Non-pigmented ciliary epithelial cell (primary cell): ENCODE measurements at places on chromosomes 11 and 22.
A peak's percentile ranks its signal among the peaks of the same experiment; 100 is the strongest.

- peak; percentile 49 for DNase-seq
These were observed 14.7 kb upstream of the MFRP start for GRCh38 chr11:119361056-119361787.

DNA sequence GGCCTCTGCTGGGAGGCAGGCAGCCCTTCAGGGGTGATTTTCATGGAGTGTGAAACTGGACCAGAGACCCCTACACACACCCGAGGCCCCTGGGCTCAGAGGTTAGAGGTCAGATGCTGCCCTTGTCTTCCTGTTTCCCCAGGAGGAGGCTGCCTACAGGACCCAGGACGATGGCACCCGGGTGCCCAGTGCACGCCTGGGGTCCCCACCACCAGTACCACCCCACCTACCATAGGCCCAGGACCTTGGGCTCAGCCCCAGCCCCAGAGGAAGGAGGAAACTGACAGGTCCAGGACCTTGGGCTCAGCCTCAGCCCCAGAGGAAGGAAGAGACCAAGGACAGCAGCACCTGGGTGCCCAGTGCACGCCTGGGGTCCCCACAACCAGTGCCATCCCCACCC is 79.2 kb downstream of the BRD1 start:
- no peak for DNase-seq

- DNase-seq, result no peak
These were observed 118.1 kb downstream of the ATM start for GRCh38 chr11:108340973-108341372.

DNA sequence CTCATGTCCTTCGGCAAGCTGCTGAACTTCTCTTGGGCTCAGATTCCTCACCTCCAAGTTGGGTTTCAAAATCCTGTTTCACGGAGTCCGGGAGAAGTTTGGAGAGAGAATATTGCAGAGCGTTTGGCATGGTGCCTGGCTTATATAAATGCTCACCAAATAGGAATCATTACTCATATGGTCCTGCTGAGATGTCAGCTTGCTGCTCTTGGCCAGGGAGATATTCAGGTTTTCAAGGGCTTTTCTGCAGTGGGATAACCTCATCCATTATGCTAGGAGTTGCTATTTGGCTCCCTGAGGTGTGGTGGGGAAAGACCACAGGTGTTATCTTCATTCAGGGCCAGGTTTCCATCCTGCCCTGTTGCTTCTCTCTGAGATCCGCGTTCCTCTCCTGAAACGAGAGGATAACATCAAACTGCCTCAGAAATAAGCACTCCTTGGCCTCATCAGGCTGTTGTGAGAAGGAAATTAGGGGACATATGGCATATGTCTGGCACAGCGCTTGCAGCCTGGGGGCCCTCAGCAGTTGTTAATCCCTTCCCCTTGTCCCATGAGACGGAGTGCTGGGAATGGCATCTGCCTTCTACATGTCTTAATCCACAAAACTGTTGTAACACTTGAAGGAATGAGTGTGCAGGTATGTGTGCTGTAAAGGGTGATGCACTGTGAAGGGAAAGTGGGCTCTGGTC is 29.9 kb upstream of the ACER3 start:
- DNase-seq, result peak; percentile 56

- no peak for DNase-seq
These were observed 201.7 kb downstream of the GRIK4 start for GRCh38 chr11:120713296-120713695.

GRCh38 chr11:70201882-70202861 is 924 bp upstream of the FADD start:
- DNase-seq, result no peak

- DNase-seq, result no peak
These were observed 68.6 kb downstream of the SWAP70 start for GRCh38 chr11:9732453-9732852.

- DNase-seq, result no peak
These were observed 17.7 kb downstream of the MOV10L1 start for GRCh38 chr22:50107529-50107928.

- no peak for DNase-seq
These were observed 2.1 kb downstream of the SOX10 start for GRCh38 chr22:37982151-37982785.

- DNase-seq, result no peak
These were observed 60.2 kb downstream of the SLN start for GRCh38 chr11:107651672-107652071.

- DNase-seq, result no peak
These were observed 26.4 kb downstream of the VPS37C start for GRCh38 chr11:61134801-61135257.

DNA sequence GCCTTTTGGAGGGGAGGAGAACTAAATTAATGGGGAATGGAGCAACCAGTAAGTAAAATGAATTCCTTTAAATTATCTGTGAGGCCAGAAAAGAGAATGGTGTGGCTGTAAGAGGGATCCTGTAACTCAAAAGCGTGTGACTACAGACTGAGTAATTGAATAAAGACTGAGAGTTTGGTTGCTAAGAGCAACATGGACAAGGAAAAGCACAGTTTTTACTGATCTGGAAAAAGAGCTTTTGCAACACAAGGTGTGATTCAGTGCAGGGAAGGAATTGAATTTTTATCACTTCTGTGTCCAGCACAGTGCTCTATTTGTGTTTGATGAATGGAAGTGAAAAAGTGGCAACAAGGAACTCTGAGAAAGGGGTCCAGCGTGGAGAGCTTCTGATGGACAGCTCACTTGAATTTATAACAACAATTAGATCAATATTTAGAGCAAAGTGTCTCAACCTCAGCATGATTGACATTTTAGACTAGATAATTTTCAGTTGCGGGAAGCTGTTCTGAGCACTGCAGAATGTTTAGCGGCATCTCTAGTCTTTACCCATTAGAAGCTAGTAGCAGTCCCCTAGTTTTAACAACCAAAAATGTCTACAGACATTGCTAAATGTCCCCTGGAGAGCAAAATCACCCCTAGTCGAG is 202.8 kb upstream of the BDNF start:
- no peak for DNase-seq

DNA sequence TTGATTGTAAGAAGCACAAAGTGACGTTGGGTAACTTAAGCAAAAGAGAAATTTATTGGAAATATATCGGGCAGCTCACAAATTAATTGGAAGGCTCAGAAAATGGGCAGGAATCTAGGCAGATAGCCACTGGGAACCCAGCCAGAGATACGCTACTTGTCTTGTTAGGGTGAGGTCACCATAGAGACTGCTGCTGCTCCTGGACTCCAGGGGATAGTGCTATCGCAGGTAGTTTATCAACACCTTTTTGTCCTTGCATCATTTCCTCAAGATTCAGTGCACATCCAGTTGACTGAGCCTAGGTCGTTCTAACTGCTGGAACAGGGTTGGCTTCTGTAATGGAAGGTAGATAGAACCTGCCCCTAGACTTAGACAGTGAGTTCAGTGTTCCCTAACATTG is 19.6 kb downstream of the AMOTL1 start:
- DNase-seq, result no peak

DNA sequence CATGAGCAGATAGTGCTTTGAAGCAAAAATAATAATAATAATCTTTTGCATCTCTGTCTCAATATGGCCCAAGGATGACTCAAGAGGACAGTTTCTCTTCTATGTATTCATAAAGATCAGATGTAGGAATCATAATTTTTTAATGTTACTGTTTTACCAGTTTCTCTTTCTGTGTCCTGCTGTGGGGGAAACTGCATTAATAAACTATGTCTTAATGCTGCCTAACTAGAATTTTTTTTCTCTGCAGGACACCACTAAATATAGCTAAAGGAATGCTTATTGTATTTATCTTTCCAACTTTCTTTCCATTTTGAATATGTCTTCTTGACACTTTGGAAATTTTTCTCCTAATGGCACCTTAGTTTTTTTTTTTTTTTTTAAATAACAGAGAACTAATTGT is 6.5 kb downstream of the FJX1 start:
- DNase-seq, result no peak

GRCh38 chr11:100791103-100791502 is 104.0 kb downstream of the ARHGAP42 start:
- no peak for DNase-seq

GRCh38 chr11:2826679-2827056 is 58.9 kb downstream of the CDKN1C start:
- no peak for DNase-seq

DNA sequence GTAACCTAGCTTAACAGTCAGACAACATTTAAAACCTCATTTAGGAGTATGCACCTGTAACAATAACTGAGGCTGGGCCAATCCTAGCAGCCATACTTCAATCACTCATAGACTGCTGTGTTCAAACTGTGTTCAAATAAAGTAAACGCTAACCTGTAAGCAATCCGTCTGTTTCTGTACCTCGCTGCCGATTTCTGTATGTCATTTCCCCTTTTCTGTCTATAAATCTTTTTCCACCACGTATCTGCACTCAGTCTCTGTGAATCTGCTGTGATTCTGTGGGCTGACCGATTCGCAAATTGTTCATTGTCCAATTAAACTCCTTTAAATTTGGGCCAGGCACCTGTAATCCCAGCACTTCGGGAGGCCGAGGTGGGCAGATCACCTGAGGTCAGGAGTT is 12.3 kb downstream of the APOBEC3H start:
- no peak for DNase-seq

DNA sequence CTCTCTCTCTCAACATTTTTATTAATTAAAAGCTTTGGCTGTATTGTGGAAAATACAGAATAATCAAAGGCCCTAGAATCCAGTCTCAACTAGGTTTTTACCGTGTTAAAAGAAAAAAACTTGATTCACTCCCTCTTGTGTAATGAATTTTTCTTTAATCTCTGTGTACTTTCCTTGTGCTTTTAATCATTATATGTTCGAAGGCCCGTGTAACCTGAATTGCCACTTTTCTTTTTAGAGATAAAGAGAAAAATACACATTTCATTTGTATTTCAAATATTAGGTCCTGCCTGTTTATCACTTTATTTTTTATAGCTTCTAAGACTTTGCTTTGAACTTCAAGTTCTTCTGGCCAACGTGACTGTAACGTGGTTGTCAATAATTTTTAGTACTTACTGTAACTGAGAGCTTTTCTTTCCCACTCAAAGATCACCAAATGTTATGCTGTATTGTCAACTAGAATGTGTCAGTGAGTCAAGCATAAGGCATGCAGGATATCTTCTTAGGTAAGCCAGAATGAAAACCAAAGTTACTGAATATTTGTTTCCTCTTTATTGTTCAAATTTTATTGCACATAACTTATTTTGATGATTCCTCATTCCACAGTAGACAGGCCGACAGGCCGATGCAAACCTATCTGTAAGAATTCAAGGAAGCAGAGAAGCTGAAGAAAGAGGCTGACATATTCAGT is 23.3 kb upstream of the FAR1 start:
- DNase-seq, result no peak

DNA sequence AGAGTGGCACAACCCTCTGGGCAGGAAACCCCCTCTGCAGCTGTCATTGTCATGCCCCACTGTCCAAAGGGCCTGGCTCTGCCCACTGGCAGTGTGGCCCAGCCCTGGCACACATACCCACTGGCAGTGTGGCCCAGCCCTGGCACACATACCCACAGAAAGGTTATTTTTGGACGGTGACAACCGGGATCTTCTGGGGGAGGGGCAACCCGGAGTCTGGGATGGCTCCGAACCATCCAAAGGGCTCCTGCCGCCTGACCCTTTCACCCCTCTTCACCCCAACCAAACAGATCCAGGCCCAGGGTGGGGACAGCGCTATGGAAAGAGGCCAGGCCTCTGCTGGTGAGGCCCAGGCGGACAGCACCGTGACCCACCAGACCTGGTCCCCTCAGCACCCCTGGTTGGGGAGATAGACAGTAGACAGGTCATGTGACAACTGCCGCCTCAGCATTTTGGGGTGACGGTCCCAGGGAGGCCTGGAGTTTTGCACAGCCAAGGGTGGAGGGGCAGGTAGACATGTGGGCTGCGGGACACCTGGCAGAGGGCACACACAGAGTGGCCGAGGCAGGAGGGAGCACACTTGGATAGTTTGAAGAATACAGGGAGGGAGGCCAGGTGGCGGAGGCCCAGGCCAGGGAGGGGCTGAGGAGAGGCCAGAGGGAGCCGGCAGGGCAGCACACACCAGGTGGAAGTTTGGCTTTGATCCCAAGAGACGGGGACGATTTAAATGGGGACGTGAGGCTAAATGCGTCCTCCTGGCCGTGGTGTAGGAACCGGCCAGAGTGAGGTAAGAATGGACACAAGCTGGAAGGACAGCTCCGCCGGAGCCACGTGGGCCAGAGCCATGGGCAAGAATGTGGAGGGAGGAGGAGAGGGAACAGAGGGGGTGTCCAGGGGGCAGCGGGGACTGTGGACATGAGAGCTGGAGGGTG is 2.9 kb downstream of the MAPK12 start:
- no peak for DNase-seq

- no peak for DNase-seq
These were observed 8.0 kb upstream of the PRR33 start for GRCh38 chr11:1899686-1900085.

DNA sequence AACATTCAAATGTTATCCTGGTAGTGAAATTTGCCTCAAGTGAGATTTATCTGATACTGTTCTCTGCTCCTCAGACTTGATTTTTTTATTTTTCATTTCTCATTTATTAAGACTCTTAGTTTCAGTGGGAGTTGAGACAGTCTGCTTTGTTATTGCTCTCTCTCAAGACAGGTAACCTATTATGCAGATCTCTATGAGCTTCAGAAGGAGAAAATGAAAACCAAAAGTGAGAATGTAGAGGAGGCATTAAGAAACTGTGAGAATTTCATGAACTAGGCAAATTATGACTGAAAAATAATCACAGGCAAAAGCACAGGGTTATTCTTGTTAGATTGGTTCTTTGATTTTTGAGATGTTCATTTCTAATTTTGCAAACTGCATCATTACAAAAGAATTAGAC is 290.0 kb upstream of the CHORDC1 start:
- DNase-seq, result no peak

- no peak for DNase-seq
These were observed 19.2 kb downstream of the GLYATL1 start for GRCh38 chr11:58958500-58958899.

- no peak for DNase-seq
These were observed 79.7 kb upstream of the HORMAD2 start for GRCh38 chr22:30000566-30000965.

- DNase-seq, result no peak
These were observed 78.5 kb downstream of the ACER3 start for GRCh38 chr11:76939219-76939631.

DNA sequence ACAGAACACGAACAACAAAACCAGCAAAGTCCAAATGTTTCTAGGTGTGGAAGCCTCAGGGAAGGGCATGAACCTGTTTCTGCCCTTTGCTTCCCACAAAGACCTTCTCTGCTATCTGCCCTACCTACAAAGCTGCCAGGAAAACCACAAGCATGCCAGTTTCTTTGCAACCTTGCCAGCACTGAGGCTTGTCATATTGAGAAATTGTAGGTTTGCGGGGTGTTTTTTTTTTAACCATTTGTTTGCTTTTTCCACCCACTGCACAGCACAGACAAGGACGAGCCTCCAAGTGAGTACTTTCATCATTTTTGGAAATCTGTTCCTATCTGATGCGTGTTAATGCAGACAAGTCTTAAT is 12.8 kb downstream of the PARVG start:
- DNase-seq, result no peak

GRCh38 chr11:17298302-17298701 is 21.8 kb downstream of the NUCB2 start:
- DNase-seq, result no peak

DNA sequence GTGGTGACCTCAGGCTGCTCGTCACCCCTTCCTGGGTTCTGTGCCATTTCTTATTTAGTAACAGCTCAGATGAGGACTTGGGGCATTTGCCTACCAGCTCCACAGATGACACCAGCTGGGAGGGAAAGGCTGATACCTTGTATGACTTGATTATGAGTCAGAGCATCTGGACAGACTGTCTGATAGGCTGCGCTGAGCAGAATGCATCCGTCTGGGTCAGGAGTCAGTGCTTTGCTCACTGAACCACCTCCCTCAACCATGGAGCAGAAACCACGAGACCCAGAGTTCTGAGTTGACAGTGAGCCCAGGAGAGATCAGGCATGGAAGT is 6.8 kb downstream of the ST14 start:
- peak; percentile 88 for DNase-seq

- no peak for DNase-seq
These were observed 778.3 kb upstream of the LRRC4C start for GRCh38 chr11:42237701-42238235.
